ENCODE measurements at places on chromosomes 7 and 10.

DNA sequence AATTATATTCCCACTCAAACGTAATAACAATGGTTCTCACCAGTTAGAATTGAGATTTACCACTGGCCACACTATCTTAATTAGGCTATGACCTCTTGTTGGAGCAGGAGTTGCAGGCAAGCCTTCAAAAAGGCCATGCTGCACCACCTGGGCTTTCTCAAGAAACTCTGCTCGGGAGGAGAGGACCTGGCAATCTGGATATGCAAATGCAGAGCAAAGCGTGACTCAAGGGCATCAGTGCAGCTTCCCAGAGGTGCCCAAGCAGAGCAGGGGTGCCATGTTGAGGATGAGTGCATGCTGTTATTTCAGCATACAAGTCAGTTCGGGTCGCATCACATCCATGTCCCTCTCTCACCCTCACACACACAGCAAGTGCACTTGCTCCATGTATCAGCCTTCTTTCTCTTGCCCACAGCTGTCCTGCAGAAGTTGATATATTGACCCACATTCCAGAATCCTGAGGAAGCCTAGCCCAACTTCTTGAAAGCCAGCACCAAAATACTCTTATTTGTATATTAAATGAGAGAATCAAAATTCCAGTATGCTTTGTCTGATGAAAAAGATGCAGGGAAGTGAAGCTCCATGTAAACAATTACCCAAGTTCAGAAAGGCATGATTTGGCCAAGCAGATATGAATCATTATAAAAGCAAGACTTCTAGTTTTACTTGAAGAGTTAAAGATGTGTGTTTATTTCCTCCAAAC is 55.7 kb upstream of the IL6 start:
- DNase-seq, result no peak

DNA sequence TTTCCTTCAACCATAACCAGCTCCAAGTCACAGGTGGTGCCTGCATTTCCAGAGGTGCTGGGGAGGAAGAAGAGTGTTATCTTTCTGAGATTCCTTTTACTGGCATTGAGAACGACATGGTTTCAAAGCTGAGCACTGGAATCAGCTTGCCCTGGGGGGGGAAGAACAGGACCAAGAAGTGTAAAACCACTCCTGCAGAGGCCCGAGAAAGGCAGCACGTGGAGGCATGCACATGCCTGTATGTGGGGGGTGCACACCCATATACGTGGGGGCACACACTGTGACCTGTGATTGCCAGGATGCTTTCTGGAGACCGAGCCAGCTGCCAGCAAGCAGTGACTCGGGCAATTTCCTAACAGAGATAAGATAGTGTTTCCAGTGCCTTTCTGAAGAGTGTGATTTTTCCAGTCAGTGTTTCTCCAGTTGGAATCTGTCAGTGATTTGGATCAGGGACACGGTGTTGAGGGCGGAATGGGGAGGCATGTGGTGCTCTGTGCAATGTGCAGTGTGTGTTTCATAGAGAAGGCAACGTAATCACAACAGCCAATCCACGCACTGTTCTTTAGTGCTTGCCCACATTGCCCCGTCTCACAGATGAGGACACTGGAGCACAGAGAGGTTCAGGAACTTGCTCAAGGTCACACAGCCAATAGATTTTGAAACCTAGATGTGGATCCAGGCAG is 4.2 kb downstream of the LRRC27 start:
- DNase-seq, result no peak

DNA sequence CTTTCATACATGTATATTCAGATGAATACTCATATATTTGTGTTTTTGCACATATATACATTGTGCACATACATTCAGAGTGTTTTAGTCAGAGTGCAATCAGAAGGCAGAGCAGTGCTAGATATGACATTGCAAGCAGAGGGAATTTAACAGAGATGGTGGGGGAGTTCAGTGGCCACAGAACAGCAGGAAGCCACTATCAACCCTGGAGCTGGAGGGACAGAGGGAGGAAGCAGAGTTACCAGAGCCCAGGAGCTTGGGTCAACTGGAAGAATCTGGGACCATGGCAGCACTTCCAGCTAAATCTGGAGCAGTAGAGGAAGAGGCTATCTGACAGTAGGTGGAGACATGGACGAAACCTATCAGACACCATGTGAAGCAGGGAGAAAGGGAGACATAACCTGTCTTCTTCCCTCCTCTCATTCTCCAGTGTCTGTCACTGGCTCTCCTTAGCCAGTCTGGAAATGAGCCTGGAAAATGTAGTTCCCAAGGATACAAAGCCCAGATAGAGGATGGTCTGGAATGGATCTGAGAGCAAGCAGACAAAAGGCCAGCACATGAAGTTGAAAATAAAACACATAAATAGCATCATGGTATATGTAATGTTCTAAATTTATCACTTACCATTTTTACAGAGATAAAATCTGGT is 33.6 kb upstream of the HERPUD2 start:
- no peak for DNase-seq

DNA sequence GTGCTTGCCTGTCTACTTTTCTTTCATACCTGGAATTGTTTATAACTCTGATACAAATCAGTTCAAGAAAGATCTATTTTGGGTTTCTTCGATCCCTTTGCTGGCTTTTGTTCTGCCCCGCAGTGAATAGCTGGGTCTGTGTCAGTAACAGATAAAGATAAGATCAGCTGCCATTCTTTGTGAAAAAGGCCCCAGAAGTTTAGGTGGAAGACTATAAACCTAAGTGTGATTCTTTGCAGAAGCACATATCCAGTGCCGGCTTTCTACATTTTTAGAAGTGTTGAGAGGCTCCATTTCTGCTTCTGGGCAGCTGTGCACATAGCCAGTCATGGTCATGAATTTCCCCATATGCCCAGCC is 686.4 kb upstream of the C7orf33 start:
- DNase-seq, result no peak

GRCh38 chr10:24242562-24242961 is 33.6 kb downstream of the KIAA1217 start:
- no peak for DNase-seq

DNA sequence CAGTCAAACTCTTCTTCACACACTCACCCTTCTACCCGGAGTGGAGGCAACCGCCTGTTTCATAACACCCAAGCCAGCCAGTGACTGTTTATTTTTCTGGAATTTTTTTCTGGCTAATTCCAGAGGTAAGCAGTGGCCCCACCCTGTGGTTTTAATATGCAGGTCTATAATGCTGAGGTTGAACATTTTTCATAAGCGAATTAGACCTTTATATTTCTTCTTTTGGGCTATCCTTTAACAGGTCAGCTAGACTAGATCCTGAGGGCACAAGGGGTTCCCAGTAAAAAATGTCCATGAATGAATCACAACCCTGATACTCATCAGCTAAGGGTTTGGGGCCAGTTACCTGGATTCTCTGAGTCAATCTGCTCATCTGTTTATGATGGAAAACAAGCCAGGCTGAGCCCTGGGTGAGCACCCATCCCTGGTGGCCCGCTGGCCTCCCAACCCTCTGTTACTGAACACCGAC is 76.2 kb downstream of the GRB10 start:
- DNase-seq, result no peak
